Activated CD8-positive, alpha-beta memory T cell treated with anti-CD3 and anti-CD28 coated beads for 24 hours (primary cell): ENCODE measurements at places on chromosomes 2 and 18.

- no peak for DNase-seq
Observed at GRCh38 chr2:49444005-49444404, 289.7 kb upstream of the FSHR start.

DNA sequence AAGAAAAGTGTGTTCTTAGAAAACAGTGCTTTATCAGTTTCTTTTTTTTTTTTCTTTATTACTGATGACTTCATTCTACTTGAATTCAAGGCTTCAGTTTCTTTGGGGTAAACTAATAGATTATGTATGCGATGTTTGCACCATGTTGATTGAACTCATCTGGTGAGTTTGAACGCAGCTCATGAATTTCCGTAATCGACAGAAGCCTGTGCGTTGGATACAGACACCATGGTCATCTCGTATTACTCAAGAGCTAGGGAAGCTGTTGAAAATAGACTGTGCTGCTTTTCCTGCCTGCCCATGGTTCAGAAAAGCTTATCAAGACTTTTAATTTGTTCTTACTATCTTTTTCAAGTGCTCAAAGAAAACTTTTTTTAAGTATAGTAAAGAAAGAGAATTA lies 185.5 kb upstream of the NRP2 start:
- DNase-seq, result no peak

GRCh38 chr2:207930747-207931146 lies 94.6 kb downstream of the PLEKHM3 start:
- DNase-seq, result no peak

- DNase-seq, result no peak
Observed at GRCh38 chr2:213015387-213016165, 135.8 kb downstream of the IKZF2 start.

DNA sequence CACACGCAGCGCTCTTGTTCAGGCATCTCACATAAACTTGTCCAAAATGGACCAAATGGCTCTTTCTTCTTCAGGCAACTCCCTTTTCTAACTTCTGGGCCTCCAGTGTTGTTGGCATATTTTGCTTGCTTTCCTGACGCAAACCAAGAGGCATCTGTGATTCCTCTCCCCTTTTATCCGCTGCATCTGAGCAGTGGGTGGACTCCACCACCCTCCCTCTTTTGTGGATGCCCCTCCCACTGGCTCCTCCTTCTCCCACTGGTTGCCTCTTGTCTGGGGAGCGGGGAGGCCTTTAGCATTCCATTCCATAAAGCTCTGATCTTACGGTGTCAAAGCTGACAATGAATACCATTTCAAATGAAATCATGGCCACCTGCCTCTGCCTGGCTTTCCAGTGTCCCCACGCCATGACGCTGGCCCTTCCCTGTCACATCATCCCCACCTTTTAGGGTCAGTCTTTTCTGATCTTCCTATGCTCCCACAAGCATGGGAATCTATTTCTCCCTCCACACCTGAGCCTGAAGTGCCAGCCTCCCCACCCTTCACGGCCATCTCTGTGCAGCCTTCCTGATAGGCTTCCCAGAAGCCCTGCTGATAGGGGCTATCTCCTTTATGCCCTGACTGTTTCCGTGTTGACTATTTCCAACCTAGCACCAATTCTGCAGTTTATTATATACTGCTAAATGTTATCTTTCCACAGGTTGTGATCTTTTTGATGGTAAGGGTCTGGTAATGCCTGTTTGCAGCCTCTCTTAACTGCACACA lies 51.5 kb downstream of the RPL37A start:
- no peak for DNase-seq

DNA sequence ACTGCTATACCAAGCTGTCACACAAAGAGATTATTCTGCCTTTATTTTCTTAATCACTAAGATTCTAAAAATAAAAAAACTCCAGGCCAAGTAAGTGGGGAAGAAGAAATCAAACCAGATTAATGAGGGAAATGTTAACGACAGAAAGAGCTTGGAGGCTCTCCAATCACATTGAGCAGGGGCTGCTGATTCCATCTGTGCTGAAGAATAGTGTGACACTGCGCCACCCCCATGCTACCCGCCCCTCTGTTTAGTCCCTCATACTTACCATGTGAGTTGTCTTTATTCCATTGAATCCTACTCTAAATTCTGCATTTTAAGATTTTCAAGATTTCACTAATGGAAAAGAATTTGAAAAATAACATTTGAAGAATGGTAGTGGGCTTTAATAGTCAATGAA lies 998.0 kb upstream of the CDH2 start:
- no peak for DNase-seq

DNA sequence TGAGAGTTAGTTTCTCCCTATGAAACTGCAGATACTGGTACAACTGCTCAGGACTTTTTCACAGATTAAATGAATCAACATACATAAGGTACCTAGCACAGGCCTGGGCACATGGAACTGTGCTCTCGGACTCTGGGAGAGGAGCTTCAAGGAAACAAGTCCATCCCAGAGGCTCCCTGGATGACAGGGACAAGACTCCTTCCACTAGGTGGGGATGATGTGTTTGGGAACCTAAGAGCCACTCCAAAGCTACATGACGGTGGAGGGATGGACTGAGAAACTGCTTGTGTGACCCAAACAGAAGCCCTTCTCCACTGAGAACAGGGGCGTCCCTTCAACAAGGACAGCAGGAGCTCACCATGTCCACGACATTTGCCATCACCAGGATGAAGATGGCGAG lies 37.1 kb downstream of the CENPO start:
- DNase-seq, result no peak
